ENCODE measurements at places on chromosomes 5 and 9.
A peak's percentile ranks its signal among the peaks of the same experiment; 100 is the strongest.

- DNase-seq, result no peak
Observed at GRCh38 chr9:113996531-113997001, 81.5 kb downstream of the AMBP start.

DNA sequence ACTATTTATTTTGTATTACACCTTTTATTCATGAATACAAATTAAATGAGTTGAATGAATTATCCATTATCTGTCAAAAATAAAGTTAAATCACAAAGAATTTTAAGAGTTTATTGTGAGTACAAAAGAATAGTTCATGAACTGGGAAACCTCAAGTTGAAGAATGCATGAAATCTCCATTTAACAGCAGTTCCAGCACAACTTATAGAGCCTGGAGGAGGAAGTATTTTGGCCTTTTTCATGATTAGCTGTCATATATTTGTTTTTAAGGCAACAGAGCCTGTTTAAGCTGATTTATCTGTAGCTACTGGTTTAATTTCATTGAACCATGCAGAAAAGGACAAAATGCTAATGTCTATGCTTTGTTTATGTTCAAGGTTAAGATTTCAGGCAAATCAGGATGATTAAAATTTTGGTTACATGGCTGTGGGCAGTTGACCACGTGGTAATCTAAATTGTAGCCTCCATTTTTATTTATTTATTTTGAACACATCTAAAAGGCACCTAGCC lies 12.2 kb downstream of the SPINK1 start:
- DNase-seq, result no peak

- no peak for DNase-seq
Observed at GRCh38 chr9:81826517-81826906, 101.7 kb upstream of the SPATA31D4 start.

- DNase-seq, result no peak
Observed at GRCh38 chr9:21789541-21790037, 12.8 kb upstream of the MTAP start.

DNA sequence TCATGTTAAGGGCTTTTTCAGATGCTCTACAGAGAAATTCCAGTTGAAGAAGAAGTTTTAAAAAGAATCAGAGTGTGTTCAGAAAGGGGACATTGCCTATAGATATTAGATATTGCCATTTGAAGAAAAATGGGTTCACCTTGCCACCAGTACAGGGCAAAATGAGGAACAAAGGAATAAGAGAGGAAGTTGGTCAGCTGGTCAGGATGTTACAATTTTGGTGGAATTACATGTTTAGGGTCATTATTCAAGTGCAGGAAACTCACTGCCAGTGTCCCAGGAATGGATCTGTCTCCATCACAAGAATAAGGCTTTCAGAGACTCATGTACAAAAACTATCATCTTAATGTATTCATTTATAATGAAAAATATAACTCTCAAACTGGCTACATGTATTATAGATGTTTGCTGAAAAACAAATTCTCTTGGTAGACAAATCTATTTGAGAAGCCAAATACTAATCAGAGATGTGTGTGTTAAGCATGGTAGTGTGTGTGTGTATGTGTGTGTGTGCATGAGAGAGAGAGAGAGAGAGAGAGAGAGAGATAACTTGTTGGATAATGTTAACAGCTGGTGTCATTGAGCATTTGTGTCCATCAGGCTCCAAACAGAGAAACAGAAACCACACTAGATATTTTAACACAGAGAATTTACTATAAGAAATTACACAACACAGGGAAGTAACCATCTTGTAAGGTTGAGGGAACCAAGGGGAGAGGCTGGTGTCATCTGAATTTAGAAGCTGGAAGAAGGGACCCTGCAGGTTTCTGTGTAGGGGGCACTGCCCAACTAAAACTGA lies 5.0 kb upstream of the C1QTNF3 start:
- no peak for DNase-seq

DNA sequence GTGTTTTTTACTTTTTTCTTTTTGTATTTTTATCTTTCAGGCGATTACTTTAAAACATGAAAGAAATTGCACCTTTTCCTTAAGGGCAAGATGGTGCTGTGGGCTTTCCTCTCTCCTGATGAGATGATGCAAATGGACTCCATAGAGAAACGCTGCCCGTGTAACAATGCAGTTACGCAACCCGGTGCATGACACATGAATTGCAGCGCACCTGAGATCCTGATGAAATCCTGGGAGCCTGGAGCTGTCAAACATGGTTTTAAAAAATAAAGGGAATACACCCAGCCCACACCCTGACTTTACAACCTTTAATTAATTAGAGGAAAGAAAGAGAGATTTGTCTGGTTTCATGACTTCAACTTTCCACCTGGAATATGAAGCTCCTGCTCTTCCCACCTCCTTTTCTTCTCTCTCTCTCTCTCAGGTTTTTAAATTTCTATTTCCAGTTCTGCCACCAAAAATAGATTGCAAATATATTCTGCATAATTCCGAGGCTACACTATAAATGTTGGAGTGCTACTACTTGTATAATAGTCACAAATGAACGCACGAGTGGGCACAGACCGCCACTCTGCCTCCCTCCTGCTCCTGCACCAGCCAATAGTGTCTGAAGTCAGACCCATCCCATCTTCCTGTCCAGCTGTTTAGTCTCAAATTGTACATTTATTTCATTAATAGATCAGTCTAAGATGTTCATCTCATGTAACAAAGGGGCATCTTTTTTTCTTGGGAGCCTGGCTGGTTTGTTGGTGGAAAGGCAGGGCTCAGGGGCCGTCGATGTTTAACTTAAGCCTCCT lies 179.1 kb downstream of the AUH start:
- no peak for DNase-seq

- no peak for DNase-seq
Observed at GRCh38 chr9:133148199-133149129, 15.2 kb downstream of the GBGT1 start.

GRCh38 chr9:111463048-111463447 lies 21.1 kb downstream of the ECPAS start:
- no peak for DNase-seq

GRCh38 chr5:44275908-44276307 lies 113.3 kb downstream of the FGF10 start:
- no peak for DNase-seq

- no peak for DNase-seq
Observed at GRCh38 chr9:97802276-97802675, 50.8 kb upstream of the FOXE1 start.

GRCh38 chr5:149796030-149796429 lies 65.9 kb downstream of the PPARGC1B start:
- no peak for DNase-seq

- DNase-seq, result peak; percentile 31
Observed at GRCh38 chr9:27528886-27529315, 713 bp downstream of the MOB3B start.

DNA sequence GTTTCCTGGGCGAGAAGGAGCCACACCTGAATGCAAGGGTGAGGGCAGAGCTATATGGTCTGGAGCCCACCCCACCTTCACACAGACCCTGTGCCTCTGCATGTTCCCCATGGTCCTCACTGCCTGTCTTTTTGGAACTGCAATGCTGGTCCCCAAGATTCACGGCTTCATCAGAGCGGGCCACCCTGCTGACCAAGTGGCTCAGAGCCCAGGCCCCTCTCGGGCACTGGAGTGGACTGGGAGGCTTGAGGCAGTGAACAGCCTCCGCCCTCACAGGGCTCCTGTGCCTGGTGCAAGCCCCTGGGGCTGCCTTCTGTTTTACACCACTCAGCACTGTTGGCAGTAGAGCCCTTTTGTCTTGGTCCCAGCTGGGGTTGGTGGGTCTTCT lies 143.2 kb downstream of the CACNA1B start:
- DNase-seq, result no peak

- no peak for DNase-seq
Observed at GRCh38 chr9:37026113-37026930, 7.7 kb downstream of the PAX5 start.

DNA sequence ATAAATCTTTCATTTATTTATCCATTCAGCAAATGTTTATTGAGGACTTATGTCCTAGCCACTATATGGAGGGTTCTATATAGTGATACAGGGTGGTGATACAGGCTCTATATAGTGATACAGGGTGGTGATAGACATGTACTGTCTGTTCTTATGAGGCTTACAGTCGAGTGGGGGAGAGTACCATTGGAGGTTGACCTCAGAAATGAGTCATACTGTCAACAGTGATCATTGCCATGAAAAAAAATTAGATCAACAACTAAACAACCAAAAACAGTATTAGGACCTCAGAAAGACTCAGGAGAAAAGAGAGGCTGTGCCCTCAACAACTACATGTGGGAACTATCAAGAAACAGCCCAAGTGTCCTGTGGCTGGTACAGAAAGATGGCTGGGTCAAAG lies 22.0 kb downstream of the PAPPA start:
- no peak for DNase-seq
